ENCODE measurements at places on chromosomes 5 and 9.

DNA sequence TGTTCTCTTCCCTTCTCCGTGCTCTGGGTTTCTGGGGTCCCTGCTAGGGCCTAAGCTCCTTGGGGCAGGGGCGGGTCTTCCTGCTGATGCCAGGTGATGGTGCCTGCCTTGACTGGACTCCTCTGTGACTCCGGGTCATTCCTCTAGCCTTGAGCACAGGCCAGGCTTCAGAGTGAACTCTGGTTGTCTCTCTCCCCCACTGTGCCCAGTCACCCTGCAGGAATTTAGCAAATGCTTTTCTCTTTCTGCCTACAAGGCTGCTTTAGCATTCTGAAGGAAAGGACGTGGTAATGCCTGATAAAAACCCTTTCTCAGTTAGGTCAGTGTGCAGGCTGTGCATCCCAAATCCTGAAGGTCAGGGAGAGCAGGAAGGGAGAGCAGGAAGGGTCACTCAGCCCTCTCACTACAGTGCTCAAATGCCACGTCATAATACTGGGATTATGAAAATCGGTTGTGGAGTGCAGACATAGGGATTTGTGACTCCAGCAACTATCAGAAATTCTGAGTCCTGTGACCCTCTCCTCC is 2.7 kb downstream of the CXCL14 start:
- H3K36me3 ChIP-seq, result no peaks in the 10 kb centered on the region
- H3K4me1 ChIP-seq, result peaks cover 3% of the 10 kb centered on the region
- H3K27me3 ChIP-seq, result peaks cover 38% of the 10 kb centered on the region
- DNase-seq, result no peak

- no peak for DNase-seq
- H3K4me1 ChIP-seq, result no peaks in the 10 kb centered on the region
- H3K27ac ChIP-seq, result no peak overlapping the region
- no peaks in the 10 kb centered on the region for H3K27me3 ChIP-seq
- H3K36me3 ChIP-seq, result no peaks in the 10 kb centered on the region
Observed at GRCh38 chr5:94423411-94423810, 195.0 kb downstream of the KIAA0825 start.

DNA sequence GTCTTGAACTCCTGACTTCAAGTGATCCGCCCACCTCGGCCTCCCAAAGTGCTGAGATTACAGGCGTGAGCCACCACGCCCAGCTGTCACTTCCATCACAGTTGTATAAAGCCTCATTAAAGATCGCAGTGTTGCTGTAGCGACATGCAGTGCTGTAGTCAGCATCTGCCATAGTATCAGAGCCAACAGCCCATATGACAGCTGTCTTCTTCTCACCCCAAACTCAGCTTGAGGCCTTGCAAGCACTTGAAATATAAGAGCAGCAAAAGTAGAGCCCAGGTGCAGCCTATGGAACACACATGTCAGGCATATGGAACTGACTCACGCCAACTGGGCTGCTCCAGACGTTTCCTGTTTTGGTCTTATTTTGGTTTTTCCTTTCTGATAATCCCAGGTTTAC is 167.8 kb downstream of the TRIO start:
- no peak overlapping the region for H3K4me3 ChIP-seq
- no peak overlapping the region for H3K27ac ChIP-seq
- peaks cover 13% of the 10 kb centered on the region for H3K36me3 ChIP-seq
- DNase-seq, result no peak
- no peaks in the 10 kb centered on the region for H3K4me1 ChIP-seq

- H3K27me3 ChIP-seq, result no peaks in the 10 kb centered on the region
- no peak for DNase-seq
- no peaks in the 10 kb centered on the region for H3K36me3 ChIP-seq
- no peaks in the 10 kb centered on the region for H3K4me1 ChIP-seq
Observed at GRCh38 chr5:53792338-53792737, 231.9 kb downstream of the NDUFS4 start.

DNA sequence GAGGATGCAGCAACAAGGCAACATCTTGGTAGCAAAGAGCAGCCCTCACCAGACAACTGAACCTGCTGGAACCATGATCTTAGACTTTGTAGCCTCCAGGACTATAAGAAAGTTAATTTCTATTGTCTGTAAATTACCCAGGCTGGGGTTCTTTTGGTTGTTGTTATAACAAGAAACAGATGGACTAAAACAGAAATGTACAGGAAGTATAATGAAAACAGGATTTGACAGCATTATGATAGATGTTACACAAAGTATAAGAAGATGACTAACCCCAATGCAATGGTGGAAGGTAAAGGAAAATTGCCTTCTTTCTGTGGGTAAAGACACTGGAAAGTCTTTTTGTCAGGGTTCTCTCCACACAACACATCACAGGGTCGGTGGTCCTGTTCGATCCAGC is 204.2 kb downstream of the SGCD start:
- H3K4me1 ChIP-seq, result no peaks in the 10 kb centered on the region
- no peak for DNase-seq
- H3K4me3 ChIP-seq, result no peak overlapping the region
- H3K36me3 ChIP-seq, result no peaks in the 10 kb centered on the region
- H3K27me3 ChIP-seq, result no peaks in the 10 kb centered on the region

GRCh38 chr9:2615497-2615896 is 6.1 kb upstream of the VLDLR start:
- no peak for DNase-seq
- no peak overlapping the region for H3K4me3 ChIP-seq
- H3K27ac ChIP-seq, result no peak overlapping the region
- no peaks in the 10 kb centered on the region for H3K36me3 ChIP-seq
- peaks cover 19% of the 10 kb centered on the region for H3K27me3 ChIP-seq
- H3K4me1 ChIP-seq, result no peaks in the 10 kb centered on the region

- H3K4me3 ChIP-seq, result no peak overlapping the region
- no peaks in the 10 kb centered on the region for H3K27me3 ChIP-seq
Observed at GRCh38 chr5:159800131-159800840, 116.0 kb upstream of the ADRA1B start.

DNA sequence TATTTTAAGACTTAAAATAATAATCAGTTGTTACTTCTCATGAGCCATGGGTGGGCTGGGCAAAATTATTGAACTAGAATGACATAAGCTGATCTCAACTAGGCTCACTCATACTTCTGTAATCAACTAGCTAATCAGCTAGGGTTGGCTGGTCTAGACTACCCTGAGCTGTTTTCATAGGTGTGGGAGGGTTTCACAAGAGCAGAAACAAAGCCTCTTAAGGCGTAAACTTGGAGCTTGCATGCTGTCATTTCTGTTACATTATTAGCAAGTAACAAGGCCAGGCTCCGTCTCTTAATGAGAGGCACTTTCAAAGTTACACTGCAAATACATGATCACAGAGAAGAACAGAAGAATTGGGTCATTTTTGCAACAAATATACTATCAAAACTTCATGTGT is 57.2 kb upstream of the GHR start:
- H3K4me1 ChIP-seq, result no peaks in the 10 kb centered on the region
- H3K27me3 ChIP-seq, result no peaks in the 10 kb centered on the region
- no peak for DNase-seq
- H3K4me3 ChIP-seq, result no peak overlapping the region

All from thymus (tissue), 14 donors.